Effector CD8-positive, alpha-beta T cell (primary cell): ENCODE measurements at places on chromosomes 12 and 14.

DNA sequence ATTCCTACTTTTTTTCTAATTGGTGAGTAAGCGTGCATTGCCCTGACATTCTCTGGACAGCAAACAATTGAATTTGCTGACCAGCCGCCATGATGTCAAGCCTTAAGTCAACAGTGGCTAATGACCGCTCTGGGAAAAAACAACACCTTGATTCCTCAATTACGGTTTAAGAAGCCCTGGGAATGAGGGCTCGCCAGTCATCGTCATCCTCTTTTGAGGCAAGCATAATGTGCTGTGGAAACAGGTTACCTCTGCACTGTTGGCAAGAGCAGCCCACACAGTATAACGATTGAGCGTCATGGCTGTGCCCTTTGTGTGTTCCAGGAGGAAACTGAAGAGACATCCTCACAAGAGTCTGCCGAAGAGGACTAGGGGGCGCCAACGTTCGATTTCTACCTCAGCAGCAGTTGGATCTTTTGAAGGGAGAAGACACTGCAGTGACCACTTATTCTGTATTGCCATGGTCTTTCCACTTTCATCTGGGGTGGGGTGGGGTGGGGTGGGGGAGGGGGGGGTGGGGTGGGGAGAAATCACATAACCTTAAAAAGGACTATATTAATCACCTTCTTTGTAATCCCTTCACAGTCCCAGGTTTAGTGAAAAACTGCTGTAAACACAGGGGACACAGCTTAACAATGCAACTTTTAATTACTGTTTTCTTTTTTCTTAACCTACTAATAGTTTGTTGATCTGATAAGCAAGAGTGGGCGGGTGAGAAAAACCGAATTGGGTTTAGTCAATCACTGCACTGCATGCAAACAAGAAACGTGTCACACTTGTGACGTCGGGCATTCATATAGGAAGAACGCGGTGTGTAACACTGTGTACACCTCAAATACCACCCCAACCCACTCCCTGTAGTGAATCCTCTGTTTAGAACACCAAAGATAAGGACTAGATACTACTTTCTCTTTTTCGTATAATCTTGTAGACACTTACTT lies 138.9 kb downstream of the HMGA2 start:
- DNase-seq, result no peak

DNA sequence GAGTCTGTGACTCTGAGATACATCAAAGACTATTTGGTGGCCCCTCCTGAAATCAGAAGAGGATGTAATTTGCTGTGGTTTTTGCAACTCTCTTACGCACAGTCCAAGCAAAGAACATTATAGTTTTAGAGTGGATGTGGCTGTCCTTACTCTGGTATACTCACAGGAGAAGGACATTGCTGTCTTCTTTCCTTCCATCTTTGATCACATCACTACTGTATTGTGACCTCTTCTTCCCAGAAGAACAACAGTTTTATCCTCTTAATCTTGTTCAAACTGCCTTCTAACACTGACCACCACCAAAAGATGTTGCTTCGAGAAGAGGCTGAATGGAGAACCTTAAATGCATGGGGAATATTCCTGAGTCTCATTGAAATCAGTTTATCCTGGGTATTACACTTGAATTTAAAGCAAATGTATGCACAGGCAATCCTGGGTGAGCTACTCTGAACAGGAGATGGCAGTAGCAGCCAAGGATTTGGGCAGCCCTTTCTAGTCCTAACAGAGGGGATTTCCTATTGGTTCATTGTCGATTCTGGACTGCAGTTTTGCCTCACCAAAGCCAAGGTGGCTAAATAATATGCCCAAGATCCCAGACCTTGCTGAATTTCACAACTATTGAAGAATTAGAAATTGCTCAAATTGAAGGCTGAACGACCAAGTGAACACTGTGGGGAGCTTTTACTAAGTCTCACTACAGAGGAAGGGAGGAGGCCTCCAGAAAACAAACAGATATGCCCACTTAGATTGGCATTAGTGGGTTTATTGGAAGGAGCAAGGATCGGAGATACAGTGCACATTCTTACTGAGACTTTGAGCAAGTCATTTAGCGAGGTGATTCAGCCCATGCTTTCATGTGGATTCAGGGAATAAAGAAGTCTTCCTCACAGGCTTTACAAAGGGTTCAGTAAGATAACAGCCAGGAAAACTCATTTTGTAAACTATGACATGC lies 282.8 kb downstream of the PAWR start:
- DNase-seq, result no peak

DNA sequence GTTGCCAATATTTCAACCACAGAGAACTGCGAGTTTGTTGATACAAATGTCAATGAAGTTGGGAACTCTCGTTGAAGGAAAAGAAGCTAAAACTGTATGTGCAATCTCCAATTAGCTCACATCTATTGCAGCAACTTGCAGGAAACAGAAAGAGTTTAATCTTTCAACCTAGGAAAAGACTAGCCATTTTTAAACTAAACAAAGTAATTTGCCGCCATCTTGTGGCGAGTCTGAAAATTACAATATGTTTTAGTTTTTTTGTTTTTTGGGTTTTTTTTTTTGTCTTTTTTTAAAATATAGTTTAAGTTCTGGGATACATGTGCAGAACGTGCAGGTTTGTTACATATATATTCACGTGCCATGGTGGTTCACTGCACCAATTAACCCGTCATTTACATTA lies 131.2 kb upstream of the FOXG1 start:
- no peak for DNase-seq

GRCh38 chr14:77122526-77123125 lies 19.0 kb downstream of the ZDHHC22 start:
- no peak for DNase-seq

DNA sequence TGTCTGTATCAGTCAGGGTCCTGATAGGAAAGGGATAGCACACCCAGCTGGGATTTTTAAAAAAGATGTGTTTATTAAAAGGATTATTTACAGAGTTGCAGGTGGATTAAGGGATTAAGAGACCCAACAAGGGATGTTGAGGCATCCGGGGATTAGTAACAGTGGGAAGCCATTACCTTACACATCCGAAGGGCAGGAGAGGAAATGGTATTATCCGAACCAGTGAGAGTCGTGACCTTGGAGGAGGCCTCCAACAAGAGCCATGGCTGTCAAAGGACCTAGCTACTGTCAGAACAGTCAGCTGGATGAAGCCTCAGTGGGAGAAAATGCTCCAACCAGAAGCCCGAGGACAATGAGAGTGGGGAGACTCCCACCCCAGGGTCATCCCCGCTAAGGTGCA lies 146.3 kb upstream of the KRAS start:
- no peak for DNase-seq

GRCh38 chr14:71333705-71334104 lies 426.4 kb downstream of the PCNX1 start:
- DNase-seq, result no peak

DNA sequence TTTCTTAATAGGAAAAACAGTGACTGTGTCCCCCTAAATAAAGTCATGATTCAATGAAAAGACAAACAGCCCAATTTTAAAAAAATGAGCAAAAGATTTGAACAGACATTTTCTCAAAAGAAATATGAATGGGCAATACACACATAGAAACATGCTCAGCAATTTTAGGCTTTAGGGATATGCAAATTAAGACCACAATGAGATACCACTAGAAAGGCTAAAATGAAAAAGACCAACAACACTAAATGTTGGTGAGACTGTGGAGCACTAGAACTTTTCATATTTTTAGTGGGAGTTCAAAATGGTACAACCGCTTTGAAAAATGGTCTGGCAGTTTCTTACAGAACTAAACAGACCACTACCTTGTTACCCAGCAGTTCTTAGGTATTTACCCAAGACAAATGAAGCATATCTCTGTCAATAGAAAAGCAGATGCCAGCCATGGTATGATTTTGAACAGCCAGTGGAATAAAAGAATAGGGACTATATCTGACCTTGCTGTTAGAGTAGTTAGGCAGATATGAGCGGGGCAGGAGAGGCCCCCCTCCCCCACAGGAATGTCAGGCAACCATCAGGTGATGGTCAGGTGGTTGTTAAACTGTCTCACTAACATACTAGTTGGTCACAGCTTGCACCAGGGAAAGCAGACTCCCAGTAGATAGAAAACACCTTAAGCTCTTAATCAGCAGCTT lies 108.8 kb downstream of the PRKCH start:
- no peak for DNase-seq

DNA sequence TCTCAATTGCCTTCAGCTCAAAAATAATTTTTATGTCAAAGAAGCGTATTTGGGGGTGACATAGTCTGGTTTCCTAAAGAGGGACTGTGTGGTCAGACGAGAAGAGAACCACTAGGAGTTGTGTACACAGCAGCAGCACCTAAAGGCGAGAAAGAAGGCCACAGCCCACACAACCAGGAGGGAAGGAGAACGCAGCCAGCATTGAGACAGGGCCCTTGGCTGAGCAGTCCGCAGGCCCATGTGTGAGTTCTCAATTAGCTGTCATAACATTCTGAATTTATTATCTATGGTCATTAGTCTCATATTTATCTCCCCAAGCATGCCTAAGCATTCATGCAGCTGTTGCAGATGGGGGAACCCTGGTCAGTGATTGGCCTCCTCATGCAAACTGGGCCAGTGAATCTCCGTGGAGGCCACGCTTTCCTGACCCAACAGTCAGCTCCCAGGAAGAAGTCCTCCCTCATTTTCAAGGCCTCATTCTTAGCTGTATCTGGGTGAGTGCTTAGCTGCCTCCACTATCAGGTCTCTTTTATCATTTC lies 81.2 kb upstream of the ATF7IP start:
- no peak for DNase-seq

GRCh38 chr12:47549258-47549657 lies 156.6 kb downstream of the RPAP3 start:
- no peak for DNase-seq

- DNase-seq, result no peak
Observed at GRCh38 chr14:97061198-97061597, 264.0 kb downstream of the VRK1 start.
